ENCODE measurements at places on chromosomes 6 and 20.

DNA sequence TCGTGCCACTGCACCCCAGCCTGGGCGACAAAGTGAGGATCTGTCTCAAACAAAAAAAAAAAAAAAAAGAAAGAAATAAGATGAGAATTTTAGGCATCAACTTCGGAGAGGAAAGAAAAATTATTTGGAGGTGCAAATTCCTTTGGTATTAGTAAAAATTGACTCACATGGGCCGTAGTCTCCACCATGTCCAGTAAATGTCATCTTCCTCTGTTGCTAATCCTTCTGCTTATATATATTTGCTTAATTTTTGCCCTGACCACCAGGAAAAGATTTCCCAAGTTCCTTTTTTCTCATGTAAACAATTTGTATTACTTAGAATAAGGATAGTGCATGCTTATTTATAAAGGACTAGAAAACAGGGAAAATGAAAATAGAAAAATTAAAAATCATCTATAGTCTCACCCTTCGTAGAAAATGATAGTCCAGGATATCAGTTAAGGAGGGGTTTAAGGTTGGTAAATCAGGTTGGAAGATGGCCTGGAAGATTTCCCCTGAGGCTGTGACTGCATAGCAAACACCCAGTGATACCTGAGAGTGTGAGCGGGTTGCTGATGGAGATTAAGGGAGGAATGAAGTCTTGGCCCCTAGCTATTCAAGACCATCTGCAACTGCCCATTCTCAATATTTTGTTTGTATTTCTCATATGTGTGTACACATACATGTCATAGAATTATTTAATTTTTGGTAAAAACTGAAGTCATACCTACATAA lies 240.8 kb downstream of the ZNF217 start:
- DNase-seq, result peak; percentile 34

DNA sequence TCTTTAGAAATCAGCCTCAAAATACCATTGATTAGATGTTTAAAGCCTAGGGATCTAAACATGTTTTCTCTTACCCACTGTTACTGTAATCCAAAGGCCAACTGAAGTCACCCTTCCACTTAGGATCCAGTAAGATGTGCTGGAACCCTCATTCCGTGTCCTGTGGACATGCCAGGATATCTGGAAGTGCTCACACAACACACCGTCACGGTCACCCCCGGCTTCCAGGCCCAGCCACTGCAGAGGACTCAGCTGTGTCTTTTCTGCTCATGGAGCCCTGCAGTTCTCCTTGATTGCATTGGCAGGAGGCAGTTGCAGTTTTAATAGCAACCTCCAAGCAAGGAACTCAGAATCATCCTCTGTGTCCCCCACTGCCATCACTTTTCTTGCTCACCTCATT lies 93.3 kb downstream of the CAP2 start:
- DNase-seq, result no peak

DNA sequence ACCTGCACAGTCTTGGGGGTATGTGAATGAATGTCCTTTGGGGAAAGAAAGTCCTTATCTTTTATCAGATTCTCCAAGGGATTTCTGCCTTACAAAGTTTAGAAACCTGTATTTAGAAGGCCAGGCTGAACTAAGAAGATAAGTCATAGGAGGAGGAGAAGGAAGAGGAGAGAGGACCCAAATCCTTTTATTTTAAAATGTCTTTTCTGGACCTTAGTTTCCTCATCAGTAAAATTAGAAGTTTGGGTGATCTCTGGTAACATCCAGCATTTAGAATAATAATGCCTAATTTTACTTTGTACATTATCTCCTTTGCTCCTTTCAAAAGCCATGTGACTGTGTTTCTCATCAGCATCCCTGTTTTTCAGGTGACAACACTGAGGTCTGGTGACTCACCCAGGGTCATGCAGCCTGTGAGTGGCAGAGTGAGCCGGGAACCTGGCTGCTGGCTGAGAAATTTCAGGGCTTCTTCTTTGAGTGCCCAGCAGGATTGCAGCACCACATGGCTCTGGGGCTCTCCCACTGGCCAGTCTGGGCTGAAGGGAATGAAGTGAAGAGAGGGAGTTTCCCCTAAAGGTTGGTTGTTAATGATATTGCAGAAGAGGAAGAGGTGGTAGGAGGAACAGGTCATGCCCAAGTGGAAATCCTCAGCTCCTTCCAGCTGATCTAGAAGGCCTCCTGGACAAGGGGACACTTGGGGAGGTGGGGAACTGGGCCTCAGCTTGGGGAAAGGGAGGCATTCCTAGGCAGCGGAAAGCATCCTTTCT lies 34.0 kb downstream of the VEGFA start:
- no peak for DNase-seq

DNA sequence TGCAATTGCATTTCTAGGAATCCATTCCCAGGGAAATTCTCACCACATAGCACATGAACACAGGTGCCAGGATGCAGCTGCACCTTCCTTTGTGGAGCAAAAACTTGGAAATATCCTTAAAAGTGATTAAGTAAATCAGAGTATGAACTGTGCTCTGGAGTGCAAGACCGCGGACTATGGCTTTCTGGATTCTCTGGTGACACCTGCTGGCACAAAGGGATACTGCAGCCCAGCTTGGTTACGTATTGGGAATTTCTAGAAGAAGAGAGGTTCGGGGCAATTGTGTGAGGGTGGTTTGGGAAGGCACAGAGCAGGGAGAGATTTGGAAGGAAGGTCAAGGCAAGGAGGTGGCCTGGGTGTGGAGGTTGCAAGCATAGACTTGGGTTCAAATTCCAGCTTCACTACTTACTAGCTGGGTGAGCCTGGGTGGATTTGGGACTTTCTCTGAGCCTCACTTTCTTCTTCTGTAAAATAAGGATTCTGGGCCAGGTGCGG lies 15.9 kb upstream of the PEDS1 start:
- peak; percentile 97 for DNase-seq

DNA sequence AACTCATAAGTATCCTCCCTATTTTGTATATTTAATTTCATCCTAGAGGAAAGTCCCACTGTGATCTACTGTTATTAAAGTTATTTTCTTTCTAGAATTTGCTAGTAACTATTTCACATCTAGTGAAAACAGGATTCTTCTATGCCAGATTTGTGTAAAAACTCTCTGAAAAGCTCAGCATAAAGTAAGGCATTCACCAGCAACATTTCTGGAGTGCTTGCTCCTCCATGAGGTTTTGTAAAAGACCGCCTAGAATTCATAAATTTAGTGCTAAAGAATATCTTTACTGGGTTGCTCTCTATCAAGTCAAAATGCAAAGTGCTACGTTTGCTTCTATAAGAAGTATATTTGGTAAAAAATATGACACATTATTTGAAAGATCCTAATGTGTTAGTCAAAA lies 173.5 kb upstream of the IRAK1BP1 start:
- DNase-seq, result no peak

GRCh38 chr6:3426927-3427686 lies 29.7 kb downstream of the SLC22A23 start:
- no peak for DNase-seq

DNA sequence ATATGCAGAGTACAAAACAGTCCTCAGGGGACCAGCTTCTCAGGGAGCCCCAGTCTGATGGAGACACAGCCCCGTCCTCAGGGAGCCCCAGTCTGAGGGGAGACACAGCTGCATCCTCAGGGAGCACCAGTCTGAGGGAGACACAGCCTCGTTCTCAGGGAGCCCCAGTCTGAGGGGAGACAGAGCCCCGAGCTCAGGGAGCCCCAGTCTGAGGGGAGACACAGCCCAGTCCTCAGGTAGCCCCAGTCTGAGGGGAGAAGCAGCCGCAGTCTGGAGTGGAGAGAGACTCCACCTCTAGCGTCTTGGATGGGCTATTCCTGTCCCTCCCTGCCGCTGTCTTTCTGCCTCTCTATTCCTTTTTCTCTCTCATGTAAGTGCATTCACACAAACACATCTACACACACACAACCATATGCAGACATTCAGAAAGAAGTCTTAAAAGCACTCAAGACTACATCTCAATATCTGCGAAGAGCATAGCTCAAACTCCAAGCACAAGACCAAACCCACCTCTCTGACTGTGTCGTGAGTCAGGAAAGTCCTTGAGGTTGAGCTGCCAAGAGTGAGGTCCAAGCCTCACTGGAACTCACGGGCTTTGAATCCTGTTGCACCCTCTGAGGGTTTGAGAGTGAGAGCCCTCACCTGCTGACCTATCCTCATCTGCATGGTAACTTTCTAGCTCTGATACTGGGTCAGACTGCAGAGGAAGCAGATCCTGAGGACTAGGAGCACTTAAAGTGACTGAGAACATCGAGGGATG lies 53.1 kb upstream of the SAYSD1 start:
- DNase-seq, result no peak

GRCh38 chr6:101626269-101626668 lies 232.8 kb downstream of the GRIK2 start:
- no peak for DNase-seq

DNA sequence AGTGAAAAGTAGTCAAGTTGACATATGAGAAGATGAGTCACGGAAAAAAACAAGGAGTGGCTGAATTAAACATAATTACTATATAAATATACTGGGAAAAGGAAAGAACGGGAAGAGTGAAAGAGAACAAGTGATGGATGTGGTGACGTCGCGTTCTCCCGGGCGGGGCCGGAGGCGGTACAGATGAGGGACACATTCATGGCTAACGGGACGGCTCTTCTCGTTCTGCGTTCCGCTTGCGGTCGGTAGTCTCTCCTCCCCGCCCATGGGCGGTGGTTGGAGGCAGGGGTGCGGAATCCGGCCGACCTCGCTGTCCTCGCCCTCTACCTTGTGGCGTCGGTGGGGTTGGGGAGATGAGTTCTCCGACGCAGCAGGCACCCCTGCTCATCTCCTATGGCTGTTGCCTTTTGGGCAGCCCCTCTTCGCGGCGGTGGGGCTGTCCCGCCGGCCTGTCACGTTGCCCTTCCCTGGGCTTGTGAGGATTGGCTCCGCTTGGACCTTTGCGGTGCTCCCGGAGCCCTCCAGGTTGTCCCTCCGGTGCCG lies 22.5 kb downstream of the HLA-G start:
- DNase-seq, result no peak

- DNase-seq, result peak; percentile 6
Measured at GRCh38 chr6:753486-753885, 60.5 kb upstream of the EXOC2 start.

GRCh38 chr20:53070224-53070623 lies 98.1 kb downstream of the TSHZ2 start:
- no peak for DNase-seq

GRCh38 chr6:111220383-111221031 lies 133.2 kb downstream of the SLC16A10 start:
- no peak for DNase-seq

GRCh38 chr6:14709900-14710299 lies 536.0 kb upstream of the JARID2 start:
- no peak for DNase-seq

DNA sequence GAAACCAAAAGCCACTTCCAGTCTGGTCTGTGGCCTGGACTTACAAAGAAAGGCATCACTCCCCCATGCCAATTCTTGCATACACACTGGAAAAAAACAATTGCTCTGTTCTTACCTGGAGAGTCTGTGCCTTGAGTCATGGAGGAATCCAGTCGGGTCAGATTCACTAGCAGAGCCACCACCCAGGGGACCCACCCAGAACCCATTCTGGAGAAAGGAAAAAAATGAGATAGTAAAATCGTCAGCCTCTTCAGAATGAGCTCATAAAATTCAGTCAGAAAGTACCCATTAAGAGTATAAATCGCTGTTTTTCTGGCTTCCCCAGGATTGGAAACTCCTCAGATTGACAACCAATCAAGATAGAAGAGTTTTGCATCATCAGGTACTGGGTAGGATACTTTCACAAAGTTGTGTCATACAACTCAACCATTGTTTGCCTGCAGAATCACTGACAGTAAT lies at the start of gene HLA-DOB:
TSS of gene HLA-DOB (minus strand) at position 257 of the 459 bp plus-strand sequence. CDS start at position 206, 51 bp downstream.
- no peak for DNase-seq

DNA sequence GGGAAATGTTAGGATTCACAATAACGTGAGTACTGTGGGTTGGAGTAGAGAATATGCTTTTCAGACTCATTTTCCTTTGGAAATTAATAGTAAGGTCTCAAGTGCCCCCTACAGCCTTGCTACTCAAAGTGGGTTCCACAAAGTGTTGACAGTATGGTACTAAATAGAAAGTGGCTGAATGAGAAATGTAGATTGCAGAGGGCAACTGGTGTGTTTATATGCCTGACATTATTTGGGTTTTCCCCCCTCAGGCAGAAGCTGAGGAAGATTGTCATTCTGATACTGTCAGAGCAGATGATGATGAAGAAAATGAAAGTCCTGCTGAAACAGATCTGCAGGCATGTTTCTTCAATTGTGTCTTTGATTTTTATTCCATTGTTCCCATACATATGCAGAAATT lies 5.6 kb downstream of the FBXO9 start:
- DNase-seq, result no peak

GRCh38 chr6:158118886-158119285 lies 49.2 kb downstream of the SERAC1 start:
- DNase-seq, result no peak

DNA sequence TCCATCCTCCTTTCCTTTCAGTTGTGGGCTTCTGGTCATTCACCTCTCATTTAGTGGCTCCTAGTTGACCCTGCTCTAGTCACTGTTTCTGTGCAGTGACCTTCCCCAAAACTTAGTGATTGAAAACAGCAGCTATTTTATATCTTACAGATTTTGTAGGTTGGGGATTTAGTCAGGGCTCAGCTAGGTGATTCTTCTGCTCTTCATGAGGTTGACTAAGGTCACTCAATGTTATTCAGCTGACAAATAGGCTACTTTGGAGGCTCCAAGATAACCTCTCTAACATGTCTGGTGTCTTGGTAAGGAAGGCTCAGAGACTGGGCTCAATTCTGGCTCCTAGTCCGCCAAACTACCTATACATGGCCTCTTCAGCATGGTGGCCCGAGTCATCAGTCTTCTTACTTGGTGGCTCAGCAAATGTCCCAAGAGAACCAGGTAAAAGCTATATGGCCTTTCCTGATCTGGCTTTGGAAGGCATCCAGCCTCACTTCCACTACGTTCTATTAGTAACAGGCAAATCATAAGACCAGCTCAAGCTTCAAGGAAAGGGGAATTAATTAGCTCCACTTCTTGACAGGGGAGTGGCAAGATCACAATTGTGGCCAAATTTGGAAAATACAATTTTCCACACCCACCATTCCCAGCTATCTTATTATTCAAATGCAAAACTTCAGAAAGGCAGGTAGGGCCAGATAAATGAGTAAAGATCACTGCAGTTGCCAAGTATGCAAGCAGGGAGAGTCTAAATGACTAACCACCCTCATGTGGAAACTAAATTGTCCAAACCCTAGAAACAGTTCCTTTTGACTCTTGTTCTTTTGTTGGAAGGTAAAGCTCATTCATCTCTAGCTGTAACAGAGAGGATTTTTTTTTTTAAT lies 50.5 kb upstream of the LTV1 start:
- no peak for DNase-seq

GRCh38 chr6:41818271-41819054 lies 31.0 kb downstream of the TOMM6 start:
- peak; percentile 2 for DNase-seq

DNA sequence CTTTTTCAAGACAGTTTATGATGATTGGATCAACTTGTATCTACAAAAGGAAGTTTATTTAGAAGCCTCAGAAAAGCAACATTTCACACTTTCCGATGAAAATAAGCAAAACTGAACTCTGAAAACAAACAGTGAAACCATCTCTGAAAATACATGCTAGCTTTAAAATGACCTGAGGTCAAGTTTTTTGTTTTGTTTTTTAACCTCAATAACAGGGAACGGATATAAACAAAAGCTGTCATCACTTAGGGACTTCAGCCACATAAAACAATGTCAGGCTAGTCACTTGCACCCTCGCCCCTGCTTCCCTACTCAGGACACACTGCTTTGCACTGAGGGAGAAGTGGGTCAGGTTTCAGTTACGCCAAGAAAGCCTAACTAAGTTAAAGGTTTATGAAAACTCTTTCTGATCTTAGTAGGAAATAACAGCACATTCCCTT lies 11.6 kb downstream of the BACH2 start:
- no peak for DNase-seq
